ENCODE measurements at places on chromosomes 5 and 9. TPM values are rescaled to one million over a fixed set of nuclear protein-coding genes. Genes with fewer than 3 reads are reported as not detected.
A peak's percentile ranks its signal among the peaks of the same experiment; 100 is the strongest.

ARSI gene
- not detected for total RNA-seq

C9orf78 gene
- 108 TPM for total RNA-seq

SLCO4C1 gene
- not detected for total RNA-seq

GPR107 gene
- total RNA-seq: 20.6 TPM

C7 gene
- total RNA-seq: 5.4 TPM

FYB1 gene
- 3.9 TPM for total RNA-seq

DNA sequence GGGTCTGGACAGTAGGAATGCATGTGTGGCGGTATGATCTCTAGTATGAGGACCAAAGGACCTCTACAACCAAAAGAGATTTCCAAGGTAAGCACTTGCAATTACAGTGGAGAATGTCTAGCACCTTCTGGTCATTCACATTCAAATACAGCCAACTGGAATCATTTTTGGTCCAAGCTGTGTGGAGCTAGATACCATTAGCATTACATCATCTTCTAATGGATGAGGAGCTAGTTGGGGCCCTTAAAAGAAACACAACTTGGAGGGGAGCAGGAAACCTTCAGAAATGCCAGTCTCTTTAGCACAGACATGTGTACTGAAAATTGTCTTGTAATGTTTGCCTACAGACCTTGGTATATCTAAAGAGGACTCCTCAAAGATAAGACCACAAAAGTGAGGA, 244.7 kb downstream of the BNC2 start:
- H3K27me3 ChIP-seq: no peaks in the 10 kb centered on the region
- no peaks in the 10 kb centered on the region for H3K36me3 ChIP-seq
- peaks cover 22% of the 10 kb centered on the region for H3K4me1 ChIP-seq
- DNase-seq: no peak
- peak overlapping the region; percentile 72 for H3K27ac ChIP-seq
- no peak overlapping the region for H3K4me3 ChIP-seq

DNA sequence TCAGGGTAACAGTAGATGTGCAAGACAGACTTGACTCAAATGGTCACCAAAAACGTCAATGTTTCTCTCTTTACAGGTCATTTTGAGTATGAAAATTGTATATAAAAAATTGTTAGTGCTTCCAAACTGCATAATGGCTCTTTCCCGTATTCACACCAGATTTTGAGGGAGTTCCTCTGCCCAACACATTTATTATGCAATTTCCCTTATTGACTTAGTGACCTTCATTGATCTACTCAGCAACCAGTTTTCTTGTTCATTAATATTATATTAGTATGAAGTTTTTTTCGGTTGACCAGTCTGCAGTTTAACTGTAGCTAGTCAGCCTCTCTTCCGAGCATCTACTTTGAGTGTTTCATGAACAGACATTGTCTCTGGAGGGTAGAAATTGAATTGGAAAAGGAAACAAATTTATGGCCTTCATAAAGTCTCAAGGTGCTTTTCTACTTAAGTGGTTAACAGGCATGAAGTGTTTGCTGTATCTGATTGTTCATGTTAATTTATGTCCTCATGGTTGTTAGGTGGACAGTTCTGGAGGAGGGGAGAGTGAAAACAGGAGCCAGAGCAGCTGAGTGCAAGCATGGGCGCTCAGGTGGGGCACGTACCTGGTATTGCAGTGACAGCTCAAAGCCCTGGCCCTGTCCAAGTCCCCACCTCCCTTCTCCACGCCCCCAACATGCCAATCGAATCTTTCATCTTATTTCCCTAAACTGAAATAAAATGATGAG, 240.2 kb downstream of the RFK start:
- H3K4me3 ChIP-seq: no peak overlapping the region
- no peaks in the 10 kb centered on the region for H3K27me3 ChIP-seq
- peaks cover 3% of the 10 kb centered on the region for H3K36me3 ChIP-seq
- no peak overlapping the region for H3K27ac ChIP-seq
- no peaks in the 10 kb centered on the region for H3K4me1 ChIP-seq
- no peak for DNase-seq

DNA sequence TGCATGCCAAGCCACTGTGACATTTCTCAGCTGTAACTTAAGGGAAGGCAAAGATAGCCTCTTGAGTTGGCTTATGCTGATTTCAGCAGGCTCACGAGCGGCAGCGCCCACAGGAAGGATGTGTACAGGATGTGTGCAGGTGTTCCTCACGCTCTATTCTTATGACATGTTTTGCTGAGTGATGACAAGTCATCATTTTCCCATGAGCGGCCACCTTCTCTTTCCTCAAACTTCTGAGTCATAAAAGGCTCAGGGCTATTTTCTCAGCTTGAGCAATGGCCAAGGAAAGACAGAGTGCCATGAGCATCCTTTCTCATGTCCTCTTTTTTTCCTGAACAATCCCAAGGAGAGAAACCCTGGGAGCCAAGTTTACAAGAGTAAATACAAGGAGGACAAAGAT, 365.9 kb downstream of the PLK2 start:
- H3K4me1 ChIP-seq: no peaks in the 10 kb centered on the region
- H3K27me3 ChIP-seq: no peaks in the 10 kb centered on the region
- H3K36me3 ChIP-seq: no peaks in the 10 kb centered on the region
- no peak overlapping the region for H3K27ac ChIP-seq
- H3K4me3 ChIP-seq: no peak overlapping the region

DNA sequence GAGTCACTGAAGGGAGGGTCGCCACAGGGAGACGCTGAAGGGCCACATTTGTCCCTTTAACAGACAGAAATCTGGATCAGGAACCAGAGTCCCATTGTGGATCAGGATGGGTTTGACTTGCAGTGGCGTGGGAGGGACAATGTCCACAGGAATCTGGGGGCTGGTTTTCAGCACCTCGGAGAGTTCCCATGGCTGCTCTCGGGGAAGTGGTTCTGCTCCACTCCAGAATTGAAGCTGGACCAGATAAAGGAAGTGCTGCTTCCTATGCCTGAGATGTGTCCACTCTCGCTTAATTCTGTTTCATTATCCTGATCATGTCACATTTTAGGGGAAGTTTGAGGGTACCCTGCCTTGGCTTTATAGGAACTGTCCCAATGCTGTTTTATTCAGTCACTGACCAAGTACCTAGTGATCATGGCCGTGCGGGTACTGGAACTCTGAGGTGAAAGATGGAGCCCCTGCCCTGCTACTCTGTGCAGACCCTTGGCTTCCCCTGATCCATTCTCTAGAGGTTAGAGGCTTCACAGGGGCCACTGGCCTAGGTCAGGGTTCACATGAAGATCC, 28.7 kb downstream of the ENHO start:
- H3K4me1 ChIP-seq: no peaks in the 10 kb centered on the region
- H3K27me3 ChIP-seq: no peaks in the 10 kb centered on the region
- H3K4me3 ChIP-seq: no peak overlapping the region
- DNase-seq: no peak
- H3K36me3 ChIP-seq: no peaks in the 10 kb centered on the region

DNA sequence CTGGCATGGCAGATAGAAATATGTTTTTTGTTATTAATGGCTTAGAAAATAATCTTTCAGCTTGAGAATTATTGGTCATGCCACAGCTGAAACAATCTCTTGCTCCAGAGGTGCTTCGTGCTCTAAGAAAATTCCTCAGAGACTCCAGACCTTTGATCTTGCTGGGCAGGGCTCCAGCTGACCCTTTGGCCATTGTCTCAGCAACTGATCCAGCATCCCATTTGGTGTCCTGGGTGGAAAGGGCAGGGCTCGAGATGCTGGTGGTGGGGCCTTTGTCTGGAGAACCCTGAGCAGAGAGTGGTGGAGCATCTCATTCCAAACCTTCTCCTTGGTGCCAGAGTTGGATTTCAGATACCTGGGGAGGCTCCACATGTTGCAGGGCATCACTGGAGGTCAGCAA, 43.2 kb upstream of the PIK3R1 start:
- H3K4me1 ChIP-seq: peaks cover 27% of the 10 kb centered on the region
- no peaks in the 10 kb centered on the region for H3K27me3 ChIP-seq
- no peak overlapping the region for H3K4me3 ChIP-seq
- peak overlapping the region; percentile 73 for H3K27ac ChIP-seq
- H3K36me3 ChIP-seq: no peaks in the 10 kb centered on the region

DNA sequence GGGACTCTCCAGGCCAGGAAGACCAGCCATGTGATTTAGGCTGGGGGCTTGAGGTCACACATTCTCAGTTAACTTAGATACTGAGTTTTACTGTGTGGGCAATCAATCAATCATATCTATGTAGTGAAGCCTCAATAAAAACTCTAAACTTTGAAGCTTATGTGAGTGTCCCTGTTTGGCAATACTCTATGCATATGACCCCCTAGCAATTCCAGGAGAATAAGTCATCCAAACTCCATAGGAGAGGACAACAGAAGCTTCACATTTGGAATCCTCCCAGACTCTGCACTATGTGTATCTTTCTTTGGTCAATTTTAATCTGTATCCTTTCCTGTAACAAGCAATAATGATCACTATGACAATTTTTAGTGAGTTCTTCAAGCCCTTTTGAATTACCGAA, 216.8 kb upstream of the RGMB start:
- H3K4me3 ChIP-seq: no peak overlapping the region
- no peaks in the 10 kb centered on the region for H3K4me1 ChIP-seq
- no peak overlapping the region for H3K27ac ChIP-seq
- no peaks in the 10 kb centered on the region for H3K36me3 ChIP-seq

DNA sequence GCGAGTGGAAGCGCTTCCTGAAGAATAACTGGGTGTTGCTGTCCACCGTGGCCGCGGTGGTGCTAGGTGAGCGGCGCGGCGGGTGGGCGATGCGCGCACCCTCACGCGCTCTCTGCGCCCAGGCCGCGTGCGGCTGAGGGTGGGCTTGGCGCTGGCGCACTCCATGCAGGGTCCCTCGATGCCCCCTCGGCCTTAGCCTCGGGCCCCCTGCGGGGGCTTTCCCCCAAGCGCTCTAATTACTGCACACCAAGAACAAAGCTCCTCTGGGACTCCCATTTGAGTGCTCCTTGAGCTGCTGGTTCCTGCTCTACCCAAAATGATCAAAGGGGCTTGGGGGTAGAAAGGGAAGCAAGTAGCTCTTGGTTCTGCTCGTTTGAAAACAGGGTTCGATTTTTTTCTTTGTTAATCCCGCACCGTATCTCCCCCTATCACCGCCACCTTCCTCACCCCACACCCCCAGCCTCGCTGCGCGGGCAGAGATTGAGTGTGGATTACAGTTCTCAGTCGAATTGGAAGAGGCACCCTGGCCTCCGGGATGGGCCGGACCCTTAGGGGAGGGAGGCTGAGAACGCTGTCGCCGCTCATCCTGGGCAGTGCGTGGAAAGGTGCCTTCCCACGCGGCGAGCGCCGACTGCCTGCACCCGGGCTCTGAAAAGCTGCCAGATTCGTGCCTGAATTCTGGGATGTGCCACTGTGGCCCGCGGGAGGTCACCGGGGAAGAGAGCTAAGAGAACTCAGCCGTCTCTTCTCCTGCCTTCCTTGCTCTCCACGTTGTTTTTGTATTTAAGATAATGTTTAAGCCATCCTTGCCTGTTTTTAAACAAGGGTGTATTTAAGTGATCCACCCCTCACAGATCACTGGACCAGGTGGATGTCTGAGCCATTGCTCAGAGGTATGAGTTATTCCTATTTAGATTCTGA, 697 bp downstream of the SLC1A1 start:
- no peaks in the 10 kb centered on the region for H3K36me3 ChIP-seq
- H3K27ac ChIP-seq: no peak overlapping the region
- no peaks in the 10 kb centered on the region for H3K27me3 ChIP-seq

DNA sequence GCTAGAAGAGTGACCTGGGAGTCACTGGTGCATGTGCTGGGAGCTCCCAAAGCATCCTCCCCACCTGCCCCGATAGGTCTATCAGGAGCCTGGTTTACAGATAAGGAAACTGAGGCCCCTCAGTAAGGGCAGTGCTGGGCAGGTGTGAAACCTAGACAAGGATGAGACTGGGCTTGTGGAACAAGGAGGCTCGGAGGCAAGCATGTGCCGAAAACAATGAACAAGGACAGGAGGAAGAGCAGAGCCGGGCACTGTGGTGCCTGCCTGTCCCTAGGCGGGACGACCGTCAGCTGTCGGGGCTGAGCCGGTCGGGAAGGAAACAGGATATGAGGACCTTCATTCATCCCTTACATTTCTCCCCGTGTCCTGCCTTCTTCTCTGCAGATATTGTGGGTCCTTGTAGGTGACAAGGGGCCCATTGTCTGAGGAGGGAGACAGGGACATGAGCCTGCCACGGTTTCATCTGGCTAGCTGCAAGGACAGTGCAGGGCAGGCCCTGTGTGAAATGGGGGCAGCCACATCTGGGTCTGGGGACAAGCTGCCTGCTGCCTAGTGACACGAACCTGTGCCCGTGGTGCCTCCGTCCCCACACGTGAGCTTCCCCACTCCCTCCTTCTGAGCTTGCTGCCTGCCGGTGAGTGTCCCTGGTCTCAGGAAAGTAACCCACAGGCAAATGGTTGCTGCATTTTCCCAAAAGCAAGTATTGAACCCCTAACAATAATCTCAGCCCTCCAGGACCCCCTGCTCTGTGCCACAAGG, 18.6 kb downstream of the FGD3 start:
- H3K27ac ChIP-seq: no peak overlapping the region
- no peaks in the 10 kb centered on the region for H3K27me3 ChIP-seq
- no peak for DNase-seq
- peak overlapping the region; percentile 37 for H3K4me3 ChIP-seq

GRCh38 chr5:8550921-8551320, 682.0 kb downstream of the MTRR start:
- no peak for DNase-seq
- H3K36me3 ChIP-seq: no peaks in the 10 kb centered on the region
- no peaks in the 10 kb centered on the region for H3K27me3 ChIP-seq
- H3K4me1 ChIP-seq: no peaks in the 10 kb centered on the region
- no peak overlapping the region for H3K27ac ChIP-seq

GRCh38 chr9:75161116-75161857, 73.0 kb downstream of the OSTF1 start:
- H3K27me3 ChIP-seq: no peaks in the 10 kb centered on the region
- no peak for DNase-seq
- H3K27ac ChIP-seq: no peak overlapping the region
- no peaks in the 10 kb centered on the region for H3K36me3 ChIP-seq
- no peak overlapping the region for H3K4me3 ChIP-seq
